Nasal cavity respiratory epithelium epithelial cell of viscerocranial mucosa (primary cell): ENCODE measurements at places on chromosomes 16 and 17. TPM values are rescaled to one million over a fixed set of nuclear protein-coding genes. Genes with fewer than 3 reads are reported as not detected.

Gene TBC1D3G
- not detected in 2 replicates for total RNA-seq

Gene CNGB1
- total RNA-seq: 0.34 and 7.3 TPM in 2 replicates

Gene PIRT
- not detected in 2 replicates for total RNA-seq

Gene CHST4
- total RNA-seq: under 0.01 and 0.85 TPM in 2 replicates

Gene NFATC2IP
- 19.8 and 23.8 TPM in 2 replicates for total RNA-seq

Gene RAB11FIP4
- total RNA-seq: 12.0 and 30.3 TPM in 2 replicates

Gene TPSAB1
- not detected in 2 replicates for total RNA-seq

Gene KCNJ18
- not detected in 2 replicates for total RNA-seq

Gene TBC1D3K
- 0.21 TPM in 1 of 2 replicates, not detected in the other for total RNA-seq

Gene PHLPP2
- 5.1 and 5.9 TPM in 2 replicates for total RNA-seq

Gene TNFRSF13B
- not detected in 2 replicates for total RNA-seq

Gene FOXN1
- under 0.01 and 0.14 TPM in 2 replicates for total RNA-seq

Gene BOLA2B
- total RNA-seq: 32.4 and 51.9 TPM in 2 replicates

Gene IRX5
- total RNA-seq: 0.93 and 3.1 TPM in 2 replicates

Gene HOXB1
- total RNA-seq: not detected in 2 replicates

Gene ALDH3A1
- total RNA-seq: 6.2 and 18.3 TPM in 2 replicates

Gene SLC16A11
- total RNA-seq: 0.07 TPM in 1 of 2 replicates, not detected in the other

Gene TEKT5
- total RNA-seq: 0.14 and 0.34 TPM in 2 replicates

Gene LAT
- under 0.01 and 0.36 TPM in 2 replicates for total RNA-seq

Gene WNT9B
- not detected in 2 replicates for total RNA-seq

Gene NHLRC4
- total RNA-seq: 0.14 and 0.68 TPM in 2 replicates

Gene BRICD5
- 1.0 and 2.1 TPM in 2 replicates for total RNA-seq

Gene BTBD17
- not detected in 2 replicates for total RNA-seq

Gene NPTX1
- total RNA-seq: under 0.01 TPM in 1 of 2 replicates, not detected in the other

Gene TBC1D3H
- not detected in 2 replicates for total RNA-seq

Gene SOX8
- total RNA-seq: under 0.01 TPM in 1 of 2 replicates, not detected in the other

Gene TLCD3A
- total RNA-seq: 23.9 and 49.3 TPM in 2 replicates

Gene C17orf100
- total RNA-seq: 0.34 and 0.64 TPM in 2 replicates

Gene PRSS33
- total RNA-seq: not detected in 2 replicates

Gene CRHR1
- total RNA-seq: not detected in 2 replicates

Gene CDH3
- total RNA-seq: 791 and 1,052 TPM in 2 replicates

Gene CLDN7
- 453 and 573 TPM in 2 replicates for total RNA-seq

Gene SLC12A3
- total RNA-seq: not detected in 2 replicates

Gene AOC2
- total RNA-seq: 0.68 and 2.7 TPM in 2 replicates

Gene ERN2
- 0.34 and 1.6 TPM in 2 replicates for total RNA-seq

Gene KRT35
- total RNA-seq: not detected in 2 replicates

Gene FAHD1
- total RNA-seq: 83.4 and 95.7 TPM in 2 replicates
